ENCODE measurements at places on chromosomes 3 and 15.

GRCh38 chr3:98512576-98512975 is 10.1 kb downstream of the CLDND1 start:
- DNase-seq, result no peak

DNA sequence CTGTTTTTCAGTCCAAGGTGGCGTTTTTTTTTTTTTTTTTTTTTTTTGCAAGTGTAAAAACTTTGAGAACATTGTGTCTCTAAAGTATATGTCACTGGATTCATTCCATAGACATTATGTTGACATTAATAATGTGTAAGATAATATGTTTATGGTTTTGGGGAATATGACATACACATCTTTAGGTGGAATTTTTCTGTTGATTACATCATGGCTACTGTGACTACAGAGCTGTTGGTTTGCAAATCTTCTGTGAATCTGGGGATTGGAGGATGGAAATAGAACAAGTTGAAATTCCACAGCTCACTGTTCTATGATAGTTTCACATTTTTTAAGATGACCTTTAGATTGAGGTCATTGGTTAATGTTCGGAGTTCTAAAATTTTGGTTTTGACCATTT is 24.4 kb upstream of the PLSCR2 start:
- no peak for DNase-seq

- no peak for DNase-seq
Measured at GRCh38 chr3:23981955-23982354, 36.9 kb downstream of the NR1D2 start.

DNA sequence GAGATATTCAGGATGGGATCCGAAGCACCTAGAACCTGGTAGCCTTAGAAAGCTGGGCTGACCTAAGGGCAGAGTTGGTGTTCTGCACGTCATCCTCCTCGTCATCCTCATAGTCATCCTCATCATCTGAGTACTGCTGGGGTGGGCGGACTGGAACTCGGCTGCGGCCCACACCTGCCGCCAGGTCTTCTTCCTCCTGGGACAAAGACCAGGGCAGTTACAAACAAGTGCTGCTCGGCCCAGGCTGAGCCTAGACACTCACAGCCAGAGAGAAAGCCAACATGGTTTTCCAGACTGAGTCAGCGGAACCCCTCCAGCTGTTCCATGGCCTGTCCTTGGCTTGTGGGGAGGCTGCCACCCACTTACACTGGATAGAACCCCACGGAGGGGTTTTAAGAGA is 40.5 kb downstream of the SEMA3G start:
- DNase-seq, result no peak

GRCh38 chr15:89685995-89686394 is 4.6 kb downstream of the PEX11A start:
- no peak for DNase-seq

DNA sequence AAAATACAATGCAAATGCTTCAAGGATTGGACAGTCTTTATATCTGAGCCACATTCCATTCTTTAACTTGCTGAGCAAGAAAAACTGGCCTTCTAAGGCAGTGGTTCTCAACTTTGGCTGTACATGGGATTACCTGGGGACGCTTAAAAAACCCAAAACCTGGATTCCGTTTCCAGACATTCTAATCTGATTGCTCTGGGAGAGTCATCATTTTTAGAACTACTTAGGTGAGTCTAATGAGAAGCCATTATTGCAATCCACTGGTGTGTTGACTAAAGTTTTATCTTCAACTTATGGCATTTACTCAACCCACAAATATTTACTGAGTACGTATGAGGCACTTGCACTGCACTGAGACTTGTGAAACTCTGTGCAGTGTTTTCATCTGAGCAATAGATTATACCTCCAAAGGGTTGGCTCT is 195.7 kb upstream of the ATP11B start:
- peak; percentile 19 for DNase-seq

DNA sequence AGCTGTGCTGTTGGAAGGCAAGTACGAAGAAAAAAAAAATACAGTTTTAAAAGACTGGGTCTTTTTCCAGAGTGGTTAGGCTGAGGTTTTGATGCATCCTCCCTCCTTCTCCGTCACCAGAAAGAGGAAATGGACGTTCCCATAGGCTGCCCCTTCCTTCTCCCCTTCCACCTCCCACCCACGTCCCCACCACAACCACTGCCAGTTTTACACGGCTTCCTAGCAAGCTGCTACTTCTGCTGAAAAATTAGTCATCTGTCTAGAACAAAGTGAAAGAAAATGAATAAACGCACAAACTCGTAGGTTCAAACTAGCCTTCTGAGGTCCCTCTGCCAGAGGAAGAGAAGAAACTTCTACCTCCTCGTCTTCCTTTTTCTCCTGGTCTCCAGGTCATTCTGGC is 71.6 kb upstream of the RPL35A start:
- DNase-seq, result no peak

DNA sequence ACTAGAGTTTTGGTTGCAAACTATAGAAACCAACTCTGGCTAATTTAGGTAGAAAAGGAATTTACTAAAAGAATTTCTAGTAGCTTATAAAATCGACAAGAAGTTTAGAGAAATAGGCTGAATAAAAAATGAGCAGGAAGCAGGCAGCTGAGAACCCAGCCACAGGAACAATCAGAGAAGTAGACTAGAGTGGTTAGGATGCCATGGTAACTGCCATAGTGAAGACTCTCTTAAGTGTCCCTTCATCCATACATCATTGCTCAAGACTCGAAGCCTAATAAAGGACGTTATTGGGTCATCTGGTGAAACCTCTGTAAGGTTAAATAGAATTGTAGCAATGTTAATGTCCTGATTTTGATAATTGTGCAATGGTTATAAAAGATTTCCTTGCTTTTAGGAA is 13.8 kb downstream of the AVEN start:
- DNase-seq, result no peak

DNA sequence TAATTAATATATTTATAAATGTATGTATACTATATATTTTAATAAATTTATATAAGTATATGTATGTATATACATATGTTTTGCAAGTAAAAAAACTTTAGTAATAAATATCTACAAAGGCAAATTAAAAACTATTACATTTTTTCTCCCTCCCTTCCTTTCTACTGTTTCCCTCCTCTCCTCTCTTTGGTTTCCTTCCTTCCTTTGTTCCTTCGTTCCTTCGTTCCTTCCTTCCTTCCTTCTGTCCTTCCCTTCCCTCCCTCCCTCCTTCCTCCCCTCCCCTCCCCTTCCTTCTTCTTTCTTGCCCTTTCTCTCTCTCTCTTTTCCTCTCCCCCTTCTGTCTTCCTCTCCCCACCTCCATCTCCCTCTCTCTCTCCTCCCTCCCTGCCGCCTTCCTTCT is 423.6 kb downstream of the LPP start:
- no peak for DNase-seq

- DNase-seq, result no peak
Measured at GRCh38 chr3:145089337-145089736, 1071.6 kb downstream of the PLOD2 start.

DNA sequence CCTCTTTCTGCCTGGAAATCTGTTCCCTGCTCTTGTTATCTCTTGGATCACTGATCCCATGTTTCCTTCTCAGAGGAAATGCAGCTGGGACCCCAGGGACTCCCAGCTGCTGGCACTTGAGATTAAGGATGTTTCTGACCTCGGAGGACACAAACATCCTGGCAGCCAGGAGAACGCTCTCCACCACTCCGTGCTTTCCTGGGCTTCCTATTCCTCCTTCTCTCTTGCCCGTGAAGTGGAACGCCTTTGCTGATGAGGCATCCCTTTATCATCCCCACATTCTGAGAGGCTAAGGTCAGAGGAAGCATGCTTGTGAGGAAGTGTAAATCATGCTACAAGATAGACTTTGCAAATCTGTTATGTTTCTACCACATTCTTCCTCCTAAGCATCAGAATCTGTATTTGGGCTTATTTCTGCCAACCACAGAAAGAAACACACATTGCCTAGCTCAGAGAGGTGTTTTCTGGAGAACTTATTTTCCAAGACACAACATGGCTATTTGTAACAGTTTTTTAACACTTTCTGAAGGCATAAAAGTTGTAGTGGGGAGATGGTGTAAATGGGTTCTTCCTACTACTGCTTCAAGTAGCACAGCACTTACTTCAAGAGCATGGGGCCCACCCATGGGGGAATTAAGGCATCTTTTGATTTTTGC is 25.6 kb upstream of the LDHAL6B start:
- DNase-seq, result peak; percentile 43

GRCh38 chr3:191356631-191357439 is 26.5 kb upstream of the UTS2B start:
- peak; percentile 31 for DNase-seq

DNA sequence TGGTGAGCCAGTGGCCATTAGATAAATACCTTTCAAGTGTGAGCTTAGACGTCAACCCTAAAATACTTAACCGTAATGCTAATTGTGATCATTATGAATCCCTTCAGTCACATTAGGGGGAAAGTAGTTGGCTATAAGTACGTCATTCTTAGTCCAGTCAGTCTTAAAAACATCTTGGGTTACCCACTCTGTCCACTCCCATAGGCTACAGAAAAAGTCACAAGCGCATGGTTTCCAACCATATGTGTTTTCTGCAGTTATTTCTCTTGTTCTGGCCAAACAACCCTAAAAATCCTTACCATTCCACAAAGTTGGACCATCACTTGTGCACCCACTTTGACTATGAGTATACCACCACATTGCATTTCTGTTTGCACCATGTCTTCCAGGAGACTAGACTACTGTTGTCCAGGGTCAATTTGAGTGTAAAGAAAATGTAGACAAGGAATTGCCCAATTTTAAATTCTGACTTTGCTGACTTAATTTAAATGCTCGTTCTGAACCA is 3.3 kb downstream of the RPL15 start:
- no peak for DNase-seq

- no peak for DNase-seq
Measured at GRCh38 chr3:114374433-114374990, 80.7 kb downstream of the TIGIT start.

DNA sequence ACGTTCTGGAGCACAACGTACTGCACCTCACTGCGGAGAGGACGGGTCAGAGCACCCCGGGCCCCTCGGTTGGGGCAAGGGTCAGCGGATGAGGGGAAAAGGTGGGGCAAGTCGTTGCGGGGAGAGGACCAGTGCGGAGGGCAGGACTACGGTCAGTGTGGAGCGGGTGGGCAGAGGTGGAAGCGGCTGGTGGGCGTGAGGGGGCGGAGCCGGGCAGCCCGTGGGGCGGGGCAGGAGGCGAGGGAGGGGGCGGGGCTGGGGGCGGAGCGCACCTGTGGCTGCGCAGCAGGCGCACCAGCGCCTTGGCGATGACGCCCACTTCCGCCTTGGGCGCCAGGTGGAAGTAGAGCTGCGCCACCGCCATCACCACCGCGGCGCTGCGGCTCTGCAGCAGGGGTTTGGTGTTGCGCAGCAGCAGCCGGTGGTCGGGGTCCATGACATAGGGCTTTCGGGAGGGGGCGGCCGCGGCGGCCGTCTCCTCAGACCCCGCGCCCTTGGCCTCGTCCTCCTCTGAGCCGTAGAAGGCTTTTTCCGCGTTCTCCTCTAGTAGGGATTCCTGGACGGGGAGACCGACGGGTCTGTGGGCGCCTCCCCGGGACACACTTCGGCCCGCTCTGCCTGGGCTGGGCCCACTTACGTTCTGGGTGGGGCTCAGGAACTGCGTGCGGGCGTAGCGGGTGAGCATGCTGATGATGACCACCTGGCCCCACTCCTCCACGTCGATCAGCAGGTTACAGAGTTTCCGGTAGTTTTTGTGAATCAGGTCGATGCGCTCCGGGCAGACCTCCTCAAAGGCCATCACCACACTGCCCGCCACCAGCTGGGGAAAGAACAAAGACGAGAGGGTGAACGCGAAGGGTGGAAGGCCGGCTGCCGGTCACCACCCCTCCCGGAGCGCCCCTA is 29.2 kb downstream of the AP3B2 start:
- no peak for DNase-seq

All from HS-5 (cell line).